Activated CD8-positive, alpha-beta memory T cell treated with anti-CD3 and anti-CD28 coated beads, Interleukin-2, amount 10 ng/mL, durations not matched to agents 7 days and 5 days (primary cell): ENCODE measurements at places on chromosomes 7 and 10. TPM values are rescaled to one million over a fixed set of nuclear protein-coding genes. Genes with fewer than 3 reads are reported as not detected.

- DNase-seq: no peak
Measured at GRCh38 chr10:110821508-110821907, 50.2 kb upstream of the PDCD4 start.

GRCh38 chr10:114624951-114625780 lies 32.9 kb downstream of the ABLIM1 start:
- no peak for DNase-seq

DNA sequence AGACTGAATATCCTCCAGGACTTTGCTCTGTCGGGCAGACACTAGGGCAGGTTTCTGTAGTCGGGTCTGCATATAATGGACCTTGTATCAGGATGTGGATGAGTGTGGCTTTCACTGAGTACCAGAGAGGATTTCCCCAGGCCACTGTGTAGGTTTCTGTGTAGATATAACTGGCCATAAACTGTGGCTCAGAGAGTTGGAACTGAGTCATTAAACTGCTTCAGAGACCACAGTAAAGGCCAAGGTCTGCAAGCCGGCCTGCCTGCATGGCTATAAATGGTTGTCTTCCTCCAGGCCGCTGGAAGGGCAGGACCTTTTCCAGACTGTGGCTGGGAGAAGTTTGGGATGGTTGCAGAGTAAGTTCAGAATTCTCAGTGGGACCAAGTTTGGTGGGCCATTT lies 16.9 kb downstream of the ZNF92 start:
- no peak for DNase-seq

The FFAR4 gene
- not detected for total RNA-seq

DNA sequence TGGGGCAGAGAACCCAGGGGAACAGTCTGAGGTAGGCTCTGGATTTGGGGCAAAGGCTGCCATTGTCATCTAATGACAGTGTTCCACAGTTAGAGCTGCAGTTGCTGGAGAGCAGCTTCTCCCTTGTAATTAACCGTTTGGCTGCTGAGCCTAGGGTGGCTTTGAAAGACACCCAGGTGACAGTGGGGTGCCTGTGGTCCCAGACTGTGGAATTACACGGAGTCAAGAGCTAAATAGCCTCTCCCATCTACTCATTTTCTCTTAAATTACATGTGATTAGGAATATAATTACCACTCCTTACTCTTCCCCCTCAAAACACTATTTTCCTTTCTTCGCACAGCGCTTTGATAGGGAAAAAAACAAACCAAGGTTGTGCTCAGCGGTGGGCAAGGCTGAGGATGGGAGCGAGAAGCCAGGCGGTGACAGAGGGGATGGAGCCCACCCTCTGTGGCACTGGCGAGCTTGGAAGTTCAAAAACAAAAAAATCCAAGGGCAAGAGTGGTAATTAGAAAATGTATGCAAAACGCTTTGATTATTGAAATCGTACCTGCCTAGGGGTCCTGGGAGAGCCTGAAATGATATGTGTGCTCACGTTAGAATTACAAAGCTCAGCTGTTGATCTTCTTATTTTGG lies 44.1 kb downstream of the BAMBI start:
- DNase-seq: no peak

GRCh38 chr10:12589791-12590190 lies 240.4 kb downstream of the CAMK1D start:
- no peak for DNase-seq

The CHCHD2 gene
- 454 TPM for total RNA-seq

DNA sequence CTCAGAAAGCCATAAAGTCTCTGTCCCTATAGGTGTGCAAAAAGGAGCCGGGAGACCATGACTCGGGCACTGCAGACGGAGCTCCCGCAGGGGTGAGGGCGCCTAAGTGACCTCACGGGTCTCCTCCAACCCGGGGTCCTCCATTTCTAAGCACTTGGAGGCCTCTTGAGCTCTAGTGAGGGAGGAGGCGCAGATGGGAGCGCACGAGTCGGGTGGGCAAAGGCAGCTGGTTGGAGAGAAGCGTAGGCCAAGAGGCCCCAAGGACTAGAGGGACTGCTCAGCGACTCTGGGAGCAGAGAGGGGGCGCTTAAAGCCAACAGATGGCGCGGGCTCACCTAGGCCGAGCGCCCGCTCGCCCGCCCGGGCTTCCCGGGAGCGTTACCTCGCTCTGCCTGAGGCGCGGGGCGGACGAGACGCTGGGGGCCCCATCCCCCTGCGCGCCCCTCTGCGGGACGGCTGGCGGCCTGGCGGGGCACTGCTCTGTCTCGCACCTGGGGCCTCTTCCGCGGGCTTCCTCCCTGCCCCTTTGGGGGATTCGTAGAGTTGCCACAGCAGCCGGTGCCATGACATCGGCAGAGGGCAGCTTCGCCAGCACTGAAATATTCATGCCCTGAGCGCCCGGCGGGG lies 523 bp upstream of the CDH23 start:
- DNase-seq: peak; percentile 43

The PVRIG gene
- 63.2 TPM for total RNA-seq

The VAX1 gene
- total RNA-seq: not detected

The PPP1R9A gene
- total RNA-seq: 0.07 TPM

The ERVW-1 gene
- not detected for total RNA-seq

GRCh38 chr7:33673029-33673700 lies 232.2 kb upstream of the BMPER start:
- DNase-seq: no peak

The CYP2C9 gene
- total RNA-seq: not detected

DNA sequence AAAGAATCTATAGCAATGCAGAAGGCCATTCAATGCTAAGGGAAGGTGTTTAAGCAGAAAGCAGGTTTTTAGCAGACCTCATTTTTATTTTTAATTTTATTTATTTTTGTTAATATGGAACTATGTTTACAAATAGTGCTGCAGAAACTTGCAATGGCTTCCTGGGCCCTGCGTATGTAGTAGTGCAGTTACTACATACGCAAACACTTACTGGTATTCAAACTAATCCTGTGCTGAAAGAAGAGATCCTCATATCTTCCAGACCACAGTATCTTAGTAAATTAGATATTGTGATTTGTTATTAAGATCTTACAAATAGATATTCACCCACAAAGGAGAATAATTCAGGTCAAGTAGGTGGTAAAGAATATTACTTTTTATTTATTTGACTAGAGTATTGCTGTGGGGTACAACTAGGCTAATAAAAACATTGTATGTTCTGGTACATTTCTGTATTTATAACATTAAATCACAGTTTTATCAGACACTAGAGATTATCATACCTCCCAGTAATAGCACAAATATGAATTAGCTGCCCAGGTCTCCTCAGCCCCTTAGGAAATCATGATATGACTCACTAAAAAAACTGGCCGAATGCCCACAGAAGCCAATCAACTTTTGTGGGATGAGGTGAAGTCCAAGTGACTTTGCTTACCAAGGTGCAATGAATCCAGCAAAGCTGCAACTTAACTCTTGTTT lies 57.6 kb downstream of the RNLS start:
- no peak for DNase-seq

The KIF11 gene
- total RNA-seq: 76.9 TPM

DNA sequence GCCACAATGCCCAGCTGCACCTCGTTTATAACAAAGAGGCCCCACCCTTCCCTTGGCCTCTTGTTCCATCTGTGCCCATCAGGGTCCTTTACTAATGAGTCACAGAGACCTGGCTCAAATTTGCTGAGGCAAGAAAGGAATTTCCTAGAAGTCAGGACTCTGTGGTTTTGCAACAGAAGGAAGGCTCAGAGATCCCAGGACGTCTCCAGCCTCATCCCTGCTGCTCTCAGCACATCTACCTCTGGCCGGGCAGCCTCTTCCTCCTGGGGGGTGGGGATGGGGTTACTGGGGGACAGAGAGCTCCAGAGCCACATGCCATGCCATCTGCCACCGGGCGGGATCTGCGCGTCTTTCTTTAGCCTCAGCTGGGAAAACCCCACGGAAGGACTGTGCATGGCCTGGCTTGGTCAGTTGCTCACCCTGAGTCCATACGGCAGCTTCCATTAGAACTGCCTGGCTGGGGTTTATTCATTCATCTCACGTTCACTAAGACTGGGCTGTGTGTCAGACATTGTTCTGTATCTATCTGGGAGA lies 41.9 kb upstream of the PSMG3 start:
- DNase-seq: no peak

DNA sequence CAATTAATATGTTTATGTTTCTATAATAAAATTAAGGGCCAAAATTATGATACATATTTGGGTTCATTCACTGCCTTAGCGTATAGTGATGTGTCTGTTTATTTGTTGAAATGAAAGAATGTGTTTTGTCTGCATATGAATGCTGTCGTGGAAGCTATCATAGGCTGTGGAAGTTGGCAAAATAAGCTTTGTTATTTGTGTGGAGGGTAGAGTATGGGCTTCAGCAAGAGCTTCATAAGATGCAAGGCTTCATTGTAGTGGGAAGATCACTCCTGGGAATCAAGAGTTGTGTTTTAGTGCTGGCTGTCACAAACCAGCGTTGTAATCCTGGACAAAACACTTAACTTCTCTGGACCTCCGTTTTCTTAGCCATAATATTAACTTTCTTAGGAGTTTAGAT lies 2.5 kb downstream of the SLK start:
- no peak for DNase-seq

GRCh38 chr10:3433988-3434387 lies 261.4 kb upstream of the PITRM1 start:
- DNase-seq: no peak
